Aorta (tissue), 5 donors: ENCODE measurements at places on chromosomes 1 and 21. TPM values are rescaled to one million over a fixed set of nuclear protein-coding genes. Genes with fewer than 3 reads are reported as not detected.

- H3K36me3 ChIP-seq, result no peaks in the 10 kb centered on the region
- DNase-seq, result no peak
- no peak overlapping the region for H3K27ac ChIP-seq
- no peaks in the 10 kb centered on the region for H3K27me3 ChIP-seq
- H3K4me3 ChIP-seq, result no peak overlapping the region
Measured at GRCh38 chr1:162924179-162924578, 63.2 kb upstream of the CCDC190 start.

Gene CTNNBIP1
- 18.8 TPM for total RNA-seq

Gene TMEM82
- total RNA-seq, result not detected

- H3K36me3 ChIP-seq, result no peaks in the 10 kb centered on the region
- no peaks in the 10 kb centered on the region for H3K4me1 ChIP-seq
- no peak for DNase-seq
- no peak overlapping the region for H3K4me3 ChIP-seq
- H3K27ac ChIP-seq, result no peak overlapping the region
Measured at GRCh38 chr1:46053734-46054133, 78.7 kb downstream of the PIK3R3 start.

Gene TIE1
- 65.3 TPM for total RNA-seq

- no peak overlapping the region for H3K27ac ChIP-seq
- H3K27me3 ChIP-seq, result no peaks in the 10 kb centered on the region
- no peak for DNase-seq
- H3K36me3 ChIP-seq, result no peaks in the 10 kb centered on the region
- H3K4me1 ChIP-seq, result no peaks in the 10 kb centered on the region
Measured at GRCh38 chr1:234768171-234768568, 158.2 kb upstream of the IRF2BP2 start.

GRCh38 chr1:231666220-231666936, 39.8 kb downstream of the DISC1 start:
- H3K27ac ChIP-seq, result no peak overlapping the region
- no peaks in the 10 kb centered on the region for H3K27me3 ChIP-seq
- no peaks in the 10 kb centered on the region for H3K36me3 ChIP-seq
- DNase-seq, result no peak

DNA sequence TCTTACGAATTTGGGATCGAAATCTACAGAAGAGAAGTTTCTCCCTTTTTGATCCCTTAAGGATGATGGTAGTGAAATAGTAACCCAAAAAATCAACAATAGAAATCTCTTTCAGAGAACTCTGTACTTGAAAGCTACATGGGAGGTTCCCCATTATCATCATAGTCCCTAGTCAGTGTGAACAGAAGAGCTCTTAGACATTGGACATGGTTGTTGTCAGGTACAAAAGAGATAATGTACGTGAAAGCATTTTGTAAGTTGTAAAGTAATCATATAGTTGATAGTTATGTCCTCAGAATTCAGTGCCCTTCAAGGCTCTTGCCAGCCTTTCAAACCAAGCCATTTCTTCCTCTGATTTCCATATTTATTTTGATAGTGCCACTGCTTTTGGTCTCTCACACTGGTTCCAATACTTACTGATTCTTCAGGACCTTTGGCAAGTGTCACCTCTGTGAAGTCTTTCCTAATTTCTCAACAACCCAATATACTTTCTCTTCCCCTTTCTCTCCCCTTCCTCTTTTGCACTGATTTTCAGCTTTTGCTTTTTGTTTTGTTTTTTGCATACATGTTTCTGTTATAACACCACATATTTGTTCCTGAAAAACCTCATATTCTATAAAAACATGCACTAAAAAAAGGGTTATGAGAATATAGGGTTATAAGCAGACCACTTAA, 22.4 kb downstream of the VPS45 start:
- no peak overlapping the region for H3K4me3 ChIP-seq
- no peak for DNase-seq
- no peaks in the 10 kb centered on the region for H3K27me3 ChIP-seq
- peaks cover 2% of the 10 kb centered on the region for H3K36me3 ChIP-seq
- no peak overlapping the region for H3K27ac ChIP-seq

Gene ADAMTS4
- 78.9 TPM for total RNA-seq

DNA sequence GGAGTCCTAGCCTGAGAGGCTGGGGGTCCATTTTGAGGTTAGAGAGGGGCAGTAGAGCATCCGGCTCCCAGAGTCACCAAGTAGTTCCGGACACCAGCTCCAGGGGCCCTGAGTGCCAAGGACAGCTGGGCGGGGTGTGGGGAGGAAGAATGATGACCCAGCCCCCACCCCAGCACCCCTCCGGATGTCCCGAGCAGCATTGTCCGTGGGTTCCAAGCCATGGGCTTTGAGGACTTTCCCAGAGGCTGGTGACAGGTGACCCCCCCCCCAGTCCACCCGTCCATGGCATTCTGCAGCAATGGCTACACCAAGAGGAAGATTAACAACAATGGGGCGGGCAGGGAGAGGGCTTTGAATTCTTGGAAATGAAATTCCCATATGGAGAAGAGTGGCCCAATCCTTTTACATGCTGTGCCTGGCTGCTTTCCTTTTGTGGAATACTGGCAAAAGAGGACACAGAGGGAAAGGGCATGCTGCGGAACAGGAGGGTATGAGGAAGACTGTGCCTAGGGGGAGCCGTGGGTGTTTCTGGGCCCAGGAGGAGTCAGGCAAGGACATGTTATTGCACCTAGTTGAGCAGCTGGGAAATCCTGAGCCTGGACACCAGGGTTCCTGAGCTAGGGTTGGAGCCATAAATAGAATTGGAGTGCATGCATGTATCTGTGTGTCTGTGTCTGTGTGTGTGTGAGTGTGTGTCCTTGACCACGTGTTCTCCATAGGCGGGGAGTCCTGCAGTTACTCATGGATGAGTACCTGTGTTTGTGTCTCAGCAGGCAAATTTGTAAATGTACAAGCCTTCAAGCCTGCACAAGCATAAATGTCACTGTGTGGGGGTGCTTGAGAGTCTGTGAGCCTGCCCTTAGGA, 956 bp downstream of the ATP1A2 start:
- H3K27ac ChIP-seq, result peak overlapping the region; percentile 81
- H3K4me3 ChIP-seq, result peak overlapping the region; percentile 1
- H3K27me3 ChIP-seq, result no peaks in the 10 kb centered on the region
- no peak for DNase-seq

GRCh38 chr1:109655615-109656519, at the start of gene GSTM4:
TSS of gene GSTM4 (plus strand) at chr1:109656099. CDS start at chr1:109656390, 291 bp downstream.
- no peaks in the 10 kb centered on the region for H3K27me3 ChIP-seq
- H3K27ac ChIP-seq, result peak within 1 kb of the TSS; percentile 85
- H3K4me3 ChIP-seq, result peak within 1 kb of the TSS; percentile 46
- H3K36me3 ChIP-seq, result no peaks in the 10 kb centered on the region
- DNase-seq, result peak; percentile 96
- H3K4me1 ChIP-seq, result no peaks in the 10 kb centered on the region

DNA sequence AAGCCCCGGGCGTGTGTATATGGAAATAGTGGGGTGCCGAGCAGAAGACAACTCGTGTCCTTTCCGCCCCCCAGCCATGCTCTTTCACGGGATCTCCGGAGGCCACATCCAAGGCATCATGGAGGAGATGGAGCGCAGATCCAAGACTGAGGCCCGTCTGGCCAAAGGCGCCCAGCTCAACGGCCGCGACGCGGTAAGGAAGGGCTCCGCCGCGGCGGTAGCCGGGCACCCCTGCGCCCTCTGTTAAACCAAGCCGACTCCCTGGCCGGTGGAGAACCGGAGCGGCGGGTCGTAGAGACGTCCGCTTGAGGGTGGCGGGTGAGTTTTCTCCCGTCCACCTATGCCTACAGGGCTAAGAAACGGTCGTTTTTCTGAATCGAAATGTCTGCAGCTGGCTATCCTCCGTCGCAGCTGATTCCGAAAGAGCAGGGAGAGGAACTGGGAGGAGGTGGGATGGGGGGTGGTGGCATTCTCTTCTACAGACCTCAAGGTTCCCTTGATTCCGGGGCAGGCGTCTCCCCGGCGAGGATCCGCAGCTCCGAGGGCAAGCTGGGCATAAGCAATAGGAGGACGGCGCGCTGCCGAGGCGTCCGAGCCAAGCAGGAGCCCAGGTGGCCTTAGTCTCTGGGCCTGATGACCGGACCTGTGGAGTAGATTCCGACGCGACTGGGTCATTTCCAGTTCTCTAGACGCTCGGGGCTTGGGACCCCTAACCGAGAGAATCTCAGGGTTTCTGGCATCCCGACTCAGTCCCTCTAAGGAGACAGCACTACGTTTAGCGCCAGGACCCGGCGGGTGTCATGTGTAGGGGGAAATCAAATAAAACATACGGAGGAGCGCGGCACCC, 856 bp downstream of the LHX9 start:
- DNase-seq, result peak; percentile 78
- H3K4me1 ChIP-seq, result no peaks in the 10 kb centered on the region
- H3K27ac ChIP-seq, result no peak overlapping the region
- no peaks in the 10 kb centered on the region for H3K36me3 ChIP-seq
- H3K27me3 ChIP-seq, result peaks cover 3% of the 10 kb centered on the region

DNA sequence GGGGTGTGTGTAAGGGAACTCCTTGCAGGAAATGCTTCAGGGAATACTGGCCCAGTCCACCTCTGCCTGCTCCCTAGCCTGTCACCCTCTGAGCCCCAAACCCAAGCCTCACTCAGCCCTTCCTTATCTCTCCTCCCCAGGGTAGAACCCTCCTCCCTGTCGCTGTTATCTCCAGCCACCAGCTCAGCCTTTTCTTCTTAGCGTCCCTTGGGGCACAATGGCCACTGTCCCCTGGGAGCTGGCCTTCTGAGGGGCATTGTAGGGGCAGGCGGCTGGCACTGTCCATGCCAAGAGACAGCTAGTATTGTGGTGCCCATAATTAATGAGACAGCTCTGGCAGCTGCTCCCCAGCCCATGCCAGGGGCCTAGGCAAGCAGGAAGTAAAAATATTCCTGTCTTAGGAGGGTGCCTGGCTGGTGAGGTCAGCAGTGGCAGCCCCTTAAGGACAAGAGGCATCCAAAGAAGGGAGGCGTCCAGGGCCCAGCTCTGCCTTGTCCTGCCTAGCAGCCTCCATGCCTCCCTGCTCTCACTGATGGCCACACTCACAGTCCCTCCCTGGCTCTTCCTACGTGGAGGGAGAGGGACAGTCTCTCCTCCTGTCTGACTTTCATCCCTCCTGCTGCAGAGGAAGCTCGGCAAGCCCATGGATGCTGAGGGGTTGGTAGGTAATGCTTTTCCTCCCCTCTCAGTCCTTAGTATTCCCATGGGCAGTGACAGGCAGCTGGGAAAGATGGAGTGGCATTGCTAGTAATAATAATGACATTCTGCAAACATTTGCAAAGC, 37.5 kb downstream of the KCNQ4 start:
- no peaks in the 10 kb centered on the region for H3K4me1 ChIP-seq
- no peak for DNase-seq
- H3K27ac ChIP-seq, result peak overlapping the region; percentile 31
- H3K4me3 ChIP-seq, result no peak overlapping the region
- H3K36me3 ChIP-seq, result no peaks in the 10 kb centered on the region
- no peaks in the 10 kb centered on the region for H3K27me3 ChIP-seq

Gene OR10J4
- total RNA-seq, result not detected

Gene AGBL4
- total RNA-seq, result not detected

GRCh38 chr1:111392460-111392945, 35.0 kb downstream of the OVGP1 start:
- DNase-seq, result no peak
- H3K27me3 ChIP-seq, result no peaks in the 10 kb centered on the region
- H3K27ac ChIP-seq, result no peak overlapping the region
- no peaks in the 10 kb centered on the region for H3K4me1 ChIP-seq
- H3K36me3 ChIP-seq, result no peaks in the 10 kb centered on the region
- H3K4me3 ChIP-seq, result no peak overlapping the region

DNA sequence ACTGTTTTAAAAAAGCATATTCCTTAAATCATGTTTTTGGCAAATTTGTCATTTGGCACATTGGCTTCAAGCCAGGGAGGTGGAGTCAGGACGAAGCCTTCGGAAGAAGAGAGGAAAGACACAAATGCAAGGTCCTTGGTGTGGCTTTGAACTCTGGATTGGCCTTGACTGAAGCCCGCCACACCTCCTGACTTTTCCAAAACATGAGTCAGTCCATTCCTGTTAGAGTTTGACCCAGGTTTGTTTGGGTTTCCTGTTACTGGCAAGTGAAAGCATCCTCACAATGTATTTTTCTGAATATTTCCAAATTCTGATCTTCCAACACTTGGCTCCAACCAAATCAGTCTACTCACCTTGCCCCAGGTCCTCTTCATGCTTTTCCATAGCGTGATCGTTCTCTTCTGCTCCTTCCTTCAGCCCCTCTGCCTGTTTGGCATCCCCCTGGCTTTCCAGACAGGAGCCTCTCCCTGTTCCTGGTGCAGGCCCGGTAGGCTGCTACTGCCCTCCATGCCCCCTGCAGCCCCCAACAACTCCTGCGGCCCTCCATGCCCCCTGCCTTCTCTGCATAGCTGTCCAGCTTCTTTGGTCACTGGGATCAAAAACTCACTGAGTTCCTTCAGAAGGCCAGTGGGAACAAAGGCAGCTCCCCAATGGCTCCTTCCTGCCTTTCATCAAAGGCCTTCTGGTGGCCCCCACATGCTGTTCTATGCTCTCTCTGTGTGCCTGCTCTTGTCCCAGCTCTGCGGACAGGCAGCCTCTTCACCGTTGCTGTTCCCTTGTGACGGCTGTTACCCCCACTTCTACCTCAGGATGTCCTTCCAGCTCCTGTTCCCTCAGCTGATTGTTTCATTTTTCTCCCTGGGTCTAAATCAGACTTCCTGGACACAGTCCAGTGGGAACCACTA, 30.4 kb upstream of the SLC30A1 start:
- no peaks in the 10 kb centered on the region for H3K27me3 ChIP-seq
- no peak for DNase-seq
- H3K4me3 ChIP-seq, result no peak overlapping the region
- H3K36me3 ChIP-seq, result no peaks in the 10 kb centered on the region

- no peak overlapping the region for H3K4me3 ChIP-seq
- H3K27ac ChIP-seq, result no peak overlapping the region
- no peak for DNase-seq
- no peaks in the 10 kb centered on the region for H3K27me3 ChIP-seq
Measured at GRCh38 chr1:219581344-219581743, 31.6 kb downstream of the ZC3H11B start.

GRCh38 chr1:167082511-167083027, 7.6 kb downstream of the GPA33 start:
- no peaks in the 10 kb centered on the region for H3K27me3 ChIP-seq
- DNase-seq, result peak; percentile 52
- no peak overlapping the region for H3K4me3 ChIP-seq
- H3K4me1 ChIP-seq, result no peaks in the 10 kb centered on the region
- H3K36me3 ChIP-seq, result no peaks in the 10 kb centered on the region
- no peak overlapping the region for H3K27ac ChIP-seq

Gene LTN1
- 36.8 TPM for total RNA-seq

Gene AZIN2
- 3.9 TPM for total RNA-seq

Gene TLCD4
- 9.3 TPM for total RNA-seq
